ENCODE measurements at places on chromosomes 2 and 18. TPM values are rescaled to one million over a fixed set of nuclear protein-coding genes. Genes with fewer than 3 reads are reported as not detected.

Gene SERPINB7
- polyA plus RNA-seq: 0.88 TPM

- DNase-seq: no peak
These were observed 130.0 kb downstream of the C2orf74 start for GRCh38 chr2:61291851-61292575.

DNA sequence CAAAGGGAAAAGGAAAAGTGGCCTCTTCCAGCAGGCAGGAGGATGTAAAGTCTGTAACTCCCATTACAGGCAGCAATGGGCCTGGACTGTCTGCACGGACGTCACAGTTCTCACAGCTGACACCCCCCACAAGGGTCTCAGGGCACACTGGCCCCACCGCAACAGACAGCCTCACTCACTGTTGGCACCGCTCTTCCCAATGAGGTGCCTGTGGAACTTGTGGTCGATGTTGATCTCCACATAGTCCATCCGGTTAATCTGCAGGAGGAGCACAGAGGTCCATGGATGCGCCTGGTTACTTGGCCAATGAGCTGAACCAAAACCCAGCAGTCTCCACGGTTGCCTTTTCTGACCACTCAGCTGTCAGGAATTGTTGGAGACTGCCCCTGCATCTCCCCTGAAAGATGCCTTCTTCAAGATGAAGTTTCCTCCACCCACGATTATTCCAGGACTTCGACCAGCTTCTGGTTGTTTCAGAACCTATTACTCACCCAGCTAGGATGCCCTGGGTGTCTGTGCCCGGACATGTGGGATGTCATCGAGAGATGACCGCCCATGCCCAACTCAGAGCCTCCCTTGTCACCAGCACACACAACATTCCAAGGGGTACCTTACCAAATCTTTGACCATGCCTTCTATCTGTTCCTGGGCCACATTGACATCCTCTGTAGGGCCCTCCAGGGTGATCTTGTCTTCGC lies 62.5 kb downstream of the HDLBP start:
- DNase-seq: no peak

Gene ATP9B
- polyA plus RNA-seq: 22.6 TPM

DNA sequence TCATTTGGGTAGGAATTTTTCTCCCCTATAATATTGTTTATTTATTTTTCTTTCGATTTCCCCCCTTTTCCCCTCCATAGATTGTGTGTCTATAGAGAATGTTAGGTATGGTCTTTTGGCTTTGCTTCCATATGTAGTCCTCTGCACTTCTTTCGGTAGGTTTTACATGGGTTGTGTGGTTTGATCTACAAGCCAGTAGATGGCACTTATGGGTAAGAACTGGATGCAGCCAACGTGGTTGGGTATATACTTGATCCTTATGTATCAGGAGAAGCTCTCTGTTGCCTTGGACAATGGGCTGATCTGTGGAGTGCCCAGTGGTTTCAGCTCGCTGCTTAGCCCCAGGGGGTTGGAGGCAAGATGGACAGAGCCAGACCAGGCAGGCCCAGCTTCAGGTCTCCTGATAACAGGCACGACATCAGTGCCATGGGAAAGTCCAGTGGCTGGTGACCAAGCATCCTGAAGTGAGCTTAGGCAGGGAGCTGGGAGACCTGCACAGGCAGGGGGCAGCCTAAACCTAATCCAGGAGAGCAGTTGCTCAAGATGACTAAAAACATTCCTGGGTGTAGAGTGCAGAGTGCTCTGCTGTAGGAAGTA lies 488.3 kb downstream of the CCDC85A start:
- no peak for DNase-seq

GRCh38 chr2:234640657-234641056 lies 143.8 kb upstream of the ARL4C start:
- peak; percentile 14 for DNase-seq

DNA sequence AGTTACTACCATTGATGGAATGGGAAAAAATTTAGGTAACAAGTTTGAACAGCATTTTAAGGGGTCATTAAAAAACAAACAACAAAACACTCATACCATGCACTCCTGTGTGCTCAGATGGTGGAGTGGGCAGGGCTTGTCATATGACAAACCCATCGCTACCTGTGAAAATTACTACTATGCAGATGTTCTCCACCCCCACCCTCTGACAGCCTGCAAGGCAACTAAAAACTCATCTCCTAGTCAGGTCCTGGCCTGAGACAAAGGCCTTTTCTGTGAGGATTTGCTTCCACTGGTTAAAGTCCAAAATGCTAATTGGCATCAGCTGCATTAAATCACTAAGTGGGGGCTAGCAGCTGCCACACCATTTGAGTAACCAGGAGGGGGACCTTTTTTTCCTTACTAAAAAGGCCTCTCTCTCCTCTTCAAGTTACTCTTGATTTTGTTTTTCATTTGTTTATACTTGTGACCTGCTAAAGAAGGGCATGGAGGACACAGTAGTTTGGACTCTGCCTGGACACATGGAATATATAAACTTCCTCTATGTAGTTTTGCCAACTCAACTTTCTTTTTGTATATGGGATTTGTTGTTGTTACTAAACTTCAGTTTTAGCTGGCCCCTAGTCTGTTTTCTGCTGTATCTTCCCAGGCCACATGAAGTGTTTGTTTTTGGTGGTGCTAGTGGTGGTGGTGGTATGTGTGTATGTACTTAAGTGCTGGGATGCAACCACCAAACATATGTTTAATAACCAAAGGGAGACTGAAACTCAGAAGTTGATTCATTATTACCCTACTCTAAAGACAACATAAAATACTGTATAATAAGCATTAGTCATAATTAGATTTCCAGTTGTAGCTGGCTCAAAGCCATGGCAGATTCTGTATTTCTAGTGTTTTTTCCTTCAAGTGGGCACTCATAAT lies 121.3 kb downstream of the MAP4K4 start:
- DNase-seq: no peak

DNA sequence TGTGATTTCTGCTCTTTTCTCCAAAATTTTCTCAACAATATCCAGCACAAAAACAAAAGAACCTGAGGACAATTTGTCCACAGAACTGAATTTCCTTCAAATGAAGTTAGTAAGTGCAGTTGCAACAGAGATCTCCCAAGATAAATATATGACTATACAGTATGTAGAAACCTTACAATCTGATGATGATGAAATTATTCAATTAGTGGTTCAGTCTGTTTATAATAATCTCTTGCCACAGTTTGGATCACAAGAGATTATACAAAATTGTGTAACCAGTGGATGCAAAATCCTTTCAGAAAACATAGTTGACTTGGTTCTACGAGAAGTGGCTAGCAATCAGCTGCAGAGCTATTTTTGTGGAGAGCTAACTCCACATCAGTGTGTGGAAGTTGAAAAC lies 68.7 kb downstream of the FSIP2 start:
- no peak for DNase-seq

- no peak for DNase-seq
These were observed 22.1 kb downstream of the ABHD3 start for GRCh38 chr18:21682371-21683051.

- no peak for DNase-seq
These were observed 96.6 kb upstream of the RND3 start for GRCh38 chr2:150584081-150584480.

Gene GALNT3
- polyA plus RNA-seq: not detected

- no peak for DNase-seq
These were observed 309.9 kb downstream of the PIEZO2 start for GRCh38 chr18:10839421-10839820.

DNA sequence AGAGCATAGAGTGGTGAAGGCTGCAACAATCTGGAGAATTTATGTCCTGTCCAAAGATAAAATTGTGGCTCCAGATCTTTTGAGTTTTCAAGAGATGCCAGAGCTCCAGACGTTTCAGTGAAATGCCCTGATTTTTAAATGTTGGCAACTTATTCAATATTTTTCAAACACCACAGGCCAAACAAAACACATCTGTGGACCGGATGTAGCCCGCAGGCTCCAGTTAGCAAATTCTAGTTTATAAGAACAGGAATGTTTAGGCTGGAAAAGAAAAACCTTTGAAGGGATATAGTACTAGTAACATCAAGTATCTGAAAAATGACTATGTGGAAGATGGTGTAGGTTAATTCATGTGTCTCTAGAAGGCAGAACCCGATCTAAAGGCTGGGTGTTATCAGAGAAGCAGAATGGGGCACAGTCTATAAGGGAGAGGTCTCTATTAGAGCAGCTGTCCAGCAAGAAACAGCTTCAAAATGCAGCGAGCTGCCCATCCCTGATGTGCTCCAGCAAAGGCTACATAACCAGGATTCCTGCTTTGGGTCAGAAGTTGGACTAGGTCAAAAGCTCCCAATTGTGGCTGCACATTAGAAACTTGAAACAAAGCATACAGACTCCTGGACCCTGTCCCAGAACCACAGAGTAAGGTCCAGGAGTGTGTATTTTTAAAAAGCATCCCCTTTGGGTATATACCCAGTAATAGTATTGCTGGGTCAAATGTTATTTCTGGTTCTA lies 105.9 kb downstream of the ANKRD44 start:
- no peak for DNase-seq

- DNase-seq: peak; percentile 48
These were observed 484 bp downstream of the ABCB6 start for GRCh38 chr2:219218217-219218731.

GRCh38 chr2:134738141-134738870 lies 19.5 kb upstream of the TMEM163 start:
- no peak for DNase-seq

Gene HAAO
- not detected for polyA plus RNA-seq

GRCh38 chr18:14747513-14748474 lies at the start of gene ANKRD30B:
Gene ANKRD30B, plus strand, starts transcription at chr18:14748172. Its CDS starts 248 bp downstream, at chr18:14748420.
- DNase-seq: no peak

- DNase-seq: no peak
These were observed 54.3 kb downstream of the MARCHF4 start for GRCh38 chr2:216317831-216318520.

GRCh38 chr2:107419191-107419590 lies 407.5 kb upstream of the RGPD4 start:
- DNase-seq: no peak

Gene SPIRE1
- 8.3 TPM for polyA plus RNA-seq

DNA sequence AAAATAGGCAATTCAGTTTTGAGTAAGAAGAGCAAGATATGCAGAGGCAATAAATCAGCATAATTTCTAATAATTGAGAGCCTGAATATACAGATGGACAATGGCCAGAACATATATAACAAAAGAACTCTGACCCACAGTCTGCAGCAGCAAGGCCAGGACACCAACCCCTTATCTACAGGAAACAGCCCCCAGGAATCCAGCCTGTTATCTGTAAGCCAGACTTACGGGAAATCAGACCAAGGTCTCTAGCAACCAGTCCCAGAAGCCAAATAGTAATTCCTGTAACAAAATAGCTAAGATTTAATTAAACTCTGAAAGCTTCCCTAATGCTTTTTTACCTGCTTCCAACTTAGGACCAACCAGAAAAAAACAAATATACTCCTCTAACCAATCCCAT lies 434.5 kb upstream of the GYPC start:
- no peak for DNase-seq

DNA sequence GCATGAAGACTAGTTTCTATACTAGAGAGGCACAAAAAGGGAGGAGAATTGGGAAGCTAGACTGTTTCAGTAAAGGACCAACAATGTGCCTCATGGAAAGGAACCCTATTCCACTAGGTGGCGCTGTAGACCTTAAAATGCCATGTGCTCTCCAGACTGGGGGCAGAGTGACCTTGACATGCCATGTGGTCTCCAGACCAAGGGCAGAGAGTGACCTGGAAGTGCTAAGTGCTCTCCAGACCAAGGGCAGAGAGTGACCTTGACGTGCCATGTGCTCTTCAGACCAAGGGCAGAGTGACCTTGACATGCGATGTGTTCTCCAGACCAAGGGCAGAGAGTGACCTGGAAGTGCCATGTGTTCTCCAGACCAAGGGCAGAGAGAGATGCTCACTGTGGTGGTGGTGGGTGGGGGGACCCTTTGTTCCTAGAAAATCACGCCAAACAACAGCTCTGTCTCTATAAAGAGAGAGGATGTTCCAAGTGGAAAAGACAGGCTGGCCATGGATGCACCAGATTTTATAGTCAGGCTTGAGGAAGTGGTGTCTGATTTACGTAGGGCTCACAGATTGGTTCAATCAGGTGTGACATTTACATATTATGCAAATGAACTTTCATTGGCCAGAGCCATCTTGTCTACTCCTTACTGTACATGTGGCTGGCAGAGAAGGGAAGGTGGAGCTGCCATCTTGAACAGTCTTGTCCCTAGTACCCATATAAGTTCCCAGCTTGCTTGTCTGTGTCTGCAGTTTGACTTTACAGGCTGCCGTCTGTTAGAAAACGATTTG lies 344.0 kb upstream of the DDX18 start:
- peak; percentile 39 for DNase-seq

Gene EIF4E2
- 234 TPM for polyA plus RNA-seq

- DNase-seq: no peak
These were observed 125.3 kb upstream of the NRP2 start for GRCh38 chr2:205556841-205557539.

DNA sequence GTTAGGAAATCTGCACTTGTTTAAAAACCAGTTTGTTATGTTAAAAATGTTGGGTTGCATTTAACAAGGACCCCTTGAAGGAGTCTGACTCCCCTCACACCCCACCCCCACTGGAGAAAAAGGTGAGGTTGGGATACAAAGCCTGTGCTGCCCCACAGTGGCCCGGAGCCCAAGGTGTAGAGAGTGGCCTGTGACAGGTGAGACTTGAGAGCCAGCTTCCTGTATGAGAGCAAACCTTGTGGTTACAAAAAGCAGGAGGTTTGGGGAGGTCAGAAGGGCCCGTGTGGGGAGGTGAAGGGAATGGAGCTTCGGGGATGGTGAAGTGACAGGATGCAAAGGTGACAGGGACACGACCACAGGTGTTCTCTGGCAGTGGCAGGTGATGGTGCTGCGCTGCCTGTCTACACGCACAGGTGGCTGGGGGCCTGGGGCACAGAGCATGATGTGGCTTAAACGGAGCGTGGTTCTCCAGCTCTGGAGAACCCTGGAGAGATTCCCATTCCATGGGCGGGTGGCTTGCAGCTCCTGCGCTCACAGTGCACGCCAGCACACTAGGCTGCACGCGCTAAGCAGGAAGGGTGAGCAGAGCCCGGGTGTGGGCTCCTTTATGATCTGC lies 29.0 kb downstream of the IMPA2 start:
- no peak for DNase-seq
